Activated naive CD8-positive, alpha-beta T cell treated with anti-CD3 and anti-CD28 coated beads, Interleukin-2, amount 10 ng/mL, durations not matched to agents 7 days and 5 days (primary cell): ENCODE measurements at places on chromosomes 13 and 19. TPM values are rescaled to one million over a fixed set of nuclear protein-coding genes. Genes with fewer than 3 reads are reported as not detected.

Gene KLK15
- not detected for total RNA-seq

Gene NCAN
- total RNA-seq = not detected

Gene NCCRP1
- total RNA-seq = not detected

Gene NLRP7
- not detected for total RNA-seq

Gene REEP6
- total RNA-seq = 2.8 TPM

Gene HRC
- not detected for total RNA-seq

Gene GNG7
- 1.2 TPM for total RNA-seq

Gene ZNF208
- total RNA-seq = 2.6 TPM

Gene NEK5
- total RNA-seq = not detected

Gene FDX2
- 7.6 TPM for total RNA-seq

Gene PABPC3
- total RNA-seq = 0.42 TPM

Gene METTL21C
- not detected for total RNA-seq

Gene GARRE1
- 19.4 TPM for total RNA-seq

Gene ZNF681
- 6.0 TPM for total RNA-seq

Gene SPPL2B
- 90.6 TPM for total RNA-seq

Gene CD79A
- 28.0 TPM for total RNA-seq

Gene SBSN
- not detected for total RNA-seq

Gene ESD
- 96.9 TPM for total RNA-seq

Gene ACER1
- total RNA-seq = 0.54 TPM

Gene LILRA1
- not detected for total RNA-seq

Gene TMEM143
- 26.1 TPM for total RNA-seq

Gene PET100
- total RNA-seq = 158 TPM

Gene ZNF587B
- total RNA-seq = 19.1 TPM

Gene NUMBL
- 11.7 TPM for total RNA-seq

Gene BRSK1
- total RNA-seq = 9.0 TPM

Gene GRIN3B
- not detected for total RNA-seq

Gene LCP1
- 1,009 TPM for total RNA-seq

Gene ZNF285
- total RNA-seq = 3.9 TPM

Gene SPACA4
- total RNA-seq = not detected

Gene OR7C1
- total RNA-seq = not detected

Gene OBI1
- total RNA-seq = 17.5 TPM

Gene KLC3
- total RNA-seq = not detected

Gene ZNF729
- total RNA-seq = not detected

Gene OR4F17
- not detected for total RNA-seq

Gene ZNF578
- 3.4 TPM for total RNA-seq

Gene FAM124A
- 0.23 TPM for total RNA-seq

Gene RPS19
- 3,326 TPM for total RNA-seq

Gene OR7A5
- not detected for total RNA-seq

Gene YJEFN3
- total RNA-seq = 11.7 TPM

Gene TSSK6
- 6.5 TPM for total RNA-seq

Gene SIGLEC5
- not detected for total RNA-seq

Gene PCDH20
- total RNA-seq = not detected

Gene ZNF439
- total RNA-seq = 16.8 TPM

Gene FOSB
- 69.4 TPM for total RNA-seq

Gene CBY2
- total RNA-seq = not detected

Gene CEACAM21
- total RNA-seq = 75.4 TPM

Gene AP1M1
- total RNA-seq = 132 TPM

Gene URAD
- total RNA-seq = not detected

Gene ACP4
- not detected for total RNA-seq

Gene FPR3
- total RNA-seq = 2.5 TPM

Gene CRB3
- total RNA-seq = 2.7 TPM

Gene GPR183
- 36.4 TPM for total RNA-seq

Gene SIGLEC9
- total RNA-seq = 2.0 TPM

Gene CACNG8
- not detected for total RNA-seq

Gene LIN37
- total RNA-seq = 22.4 TPM

Gene EBI3
- 0.33 TPM for total RNA-seq
